Stimulated activated CD4-positive, alpha-beta T cell treated with anti-CD3 and anti-CD28 coated beads, Interleukin-4, amount 100 ng/mL, for 48 hours (primary cell): ENCODE measurements at places on chromosomes 2 and 18.

- DNase-seq, result peak; percentile 73
Measured at GRCh38 chr2:29196792-29197788, 81.9 kb downstream of the CLIP4 start.

- DNase-seq, result peak; percentile 52
Measured at GRCh38 chr2:196750977-196751631, 48.4 kb downstream of the GTF3C3 start.

DNA sequence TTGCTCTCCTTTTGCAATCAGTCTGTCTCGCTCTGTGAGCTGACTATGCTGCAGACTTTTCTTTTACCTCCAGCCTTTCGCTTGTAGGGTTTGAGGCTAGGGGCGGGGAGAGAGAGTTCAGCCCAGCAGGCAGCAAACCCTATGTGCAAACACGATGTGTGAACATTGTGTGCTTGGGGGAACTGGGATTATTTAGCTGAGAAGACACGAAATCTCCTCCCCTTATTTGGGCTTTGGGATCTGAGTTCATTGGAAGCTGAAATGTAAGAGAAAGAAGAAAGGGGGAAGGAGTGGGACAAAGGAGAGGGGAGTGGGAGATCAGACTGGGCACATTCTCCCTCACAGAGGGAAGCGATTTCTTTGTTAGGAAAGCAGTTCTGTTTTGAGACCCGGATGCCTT lies 189.6 kb upstream of the TNP1 start:
- DNase-seq, result no peak

DNA sequence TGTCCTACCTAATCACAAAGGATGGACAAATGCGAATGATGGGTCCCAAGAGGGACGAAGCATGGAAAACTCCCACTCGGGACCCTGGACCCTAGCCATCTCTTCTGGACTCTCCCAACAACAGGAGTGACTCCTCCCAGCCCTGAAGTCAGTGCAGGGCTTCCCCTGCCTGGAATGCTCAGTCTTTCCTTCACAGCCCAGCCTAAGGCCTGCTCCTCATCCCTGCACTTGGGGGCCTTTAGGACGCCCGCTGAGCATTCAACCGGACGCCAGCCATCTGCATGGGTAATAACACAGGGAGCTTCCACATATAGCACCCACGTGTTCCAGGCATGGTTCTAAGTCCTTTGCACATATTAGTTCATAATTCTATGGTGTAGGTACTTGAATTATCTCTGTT lies 237.5 kb downstream of the KLHL29 start:
- no peak for DNase-seq

- no peak for DNase-seq
Measured at GRCh38 chr2:45578056-45578843, 32.8 kb downstream of the SRBD1 start.

DNA sequence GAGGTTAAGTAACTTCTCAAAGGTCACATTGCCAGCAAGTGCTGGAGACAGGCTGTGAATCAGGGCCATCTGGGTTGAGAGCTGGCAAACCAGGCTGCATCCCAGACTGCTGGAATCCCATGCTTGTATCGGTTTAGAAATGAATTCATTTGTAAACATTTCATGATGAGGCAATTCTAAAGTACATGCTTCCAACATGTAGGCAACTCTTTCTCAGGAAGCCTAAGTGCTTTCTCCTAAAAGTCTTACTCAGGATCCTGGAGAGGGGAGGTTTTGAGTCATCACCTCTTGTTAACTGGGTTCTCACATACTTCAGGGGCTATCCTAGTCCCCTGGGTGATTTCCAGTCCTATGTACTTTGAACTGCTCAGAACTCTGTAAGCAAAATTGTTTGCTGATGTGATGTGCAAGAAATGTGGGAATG lies 416.5 kb downstream of the MEIS1 start:
- DNase-seq, result no peak

GRCh38 chr2:60676706-60677330 lies 79.2 kb upstream of the PAPOLG start:
- DNase-seq, result no peak

GRCh38 chr2:176100547-176101140 lies 1.0 kb downstream of the HOXD12 start:
- no peak for DNase-seq

DNA sequence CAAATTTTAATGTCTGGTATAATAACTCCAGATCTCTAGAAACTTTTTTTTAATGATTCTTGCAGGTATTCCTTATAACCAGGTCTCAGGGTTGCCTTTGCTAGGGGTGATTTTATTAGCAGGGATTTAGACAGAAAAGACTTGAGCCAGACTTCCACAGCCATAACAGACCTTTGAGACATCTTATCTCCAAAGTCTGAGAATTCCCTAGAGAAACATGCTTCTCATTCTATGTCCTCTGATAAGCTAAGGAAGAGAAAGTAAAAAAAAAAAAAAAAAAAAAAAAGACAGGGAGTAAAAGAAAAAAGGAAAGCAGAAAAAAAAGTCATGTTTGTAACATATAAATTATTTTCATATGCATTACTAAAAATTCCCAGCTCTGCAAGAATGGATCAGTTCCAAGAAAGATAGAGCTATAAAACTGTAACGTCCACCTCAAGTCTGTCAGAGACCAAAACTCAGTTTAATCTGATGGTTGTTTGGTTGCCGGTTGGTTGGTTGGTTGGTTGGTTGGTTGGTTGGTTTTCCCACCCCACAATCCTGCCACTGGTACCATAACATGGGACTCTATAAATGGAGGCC lies 153.8 kb downstream of the COL6A3 start:
- no peak for DNase-seq

DNA sequence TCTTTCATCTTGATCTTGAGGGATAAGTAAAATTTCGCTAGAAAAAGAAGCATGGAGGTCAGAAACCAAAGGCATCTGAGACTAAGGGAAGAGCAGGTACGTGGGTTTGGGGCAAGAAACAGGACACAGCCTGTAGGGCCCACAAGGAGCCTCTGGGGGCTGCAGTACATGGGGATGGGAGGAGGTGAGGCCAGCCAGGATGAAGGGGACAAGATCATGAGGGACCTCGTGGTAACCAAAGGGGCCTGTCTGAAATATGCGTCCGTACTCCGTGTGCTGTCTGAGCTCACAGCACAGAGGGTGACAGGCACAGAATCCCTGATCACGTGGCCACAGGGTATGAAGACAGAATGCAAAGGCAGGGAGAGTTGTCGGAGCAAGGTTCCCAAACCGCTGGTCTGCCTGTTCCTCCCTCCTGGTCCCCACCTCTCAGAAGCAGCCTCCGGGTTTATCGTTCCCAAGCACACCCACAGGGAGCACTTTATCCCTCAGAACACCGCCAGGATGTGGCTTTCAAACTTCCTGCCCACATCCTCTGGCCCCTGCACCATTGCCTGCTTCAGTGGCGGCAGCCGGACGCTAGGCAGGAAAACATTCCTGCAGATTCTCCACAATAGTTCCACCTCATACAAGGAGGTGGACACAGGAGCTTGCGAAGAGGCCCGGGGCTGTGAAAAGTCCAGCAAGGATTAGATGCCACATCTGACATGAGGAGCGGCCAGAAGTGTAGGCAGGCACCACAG lies 12.0 kb downstream of the TMEM163 start:
- no peak for DNase-seq

- no peak for DNase-seq
Measured at GRCh38 chr2:240358821-240359397, 76.6 kb upstream of the GPC1 start.

GRCh38 chr2:142878031-142878678 lies 691 bp downstream of the KYNU start:
- DNase-seq, result no peak

DNA sequence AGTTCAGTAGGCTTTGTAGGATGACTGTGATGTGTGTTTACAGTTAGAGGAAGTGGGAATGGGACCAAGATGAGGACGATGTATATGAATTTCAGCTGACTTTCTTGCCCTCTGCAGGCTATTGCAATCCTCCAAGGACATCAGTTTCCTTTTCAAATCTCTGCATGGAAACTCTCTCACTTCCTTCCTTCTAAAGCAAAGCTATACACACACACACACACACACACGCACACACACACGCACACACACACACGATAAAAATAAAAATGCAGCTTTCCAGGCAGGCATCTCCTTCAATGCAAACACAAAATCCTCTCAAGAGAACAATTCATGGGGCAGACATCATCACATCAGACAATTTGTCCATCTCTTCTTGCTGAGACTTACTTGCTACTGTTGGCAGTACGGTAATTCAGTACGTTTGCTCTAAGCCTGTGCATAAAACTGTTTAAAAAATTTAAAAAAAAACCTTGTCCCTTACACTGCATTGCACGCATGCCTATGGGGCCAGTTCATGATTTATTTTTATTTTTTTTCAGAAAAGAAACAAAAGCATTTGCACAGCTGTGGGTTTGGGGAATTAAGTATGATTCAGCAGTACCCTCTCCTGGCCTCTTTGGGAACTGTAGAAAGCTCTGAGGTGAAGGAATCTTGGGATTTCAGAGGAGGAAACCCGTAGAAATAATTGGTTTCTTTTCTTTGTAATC lies 27.1 kb upstream of the ICOS start:
- no peak for DNase-seq

GRCh38 chr2:10237392-10238321 lies 65.0 kb upstream of the HPCAL1 start:
- no peak for DNase-seq

- DNase-seq, result no peak
Measured at GRCh38 chr2:38436227-38436664, 59.2 kb upstream of the ATL2 start.

GRCh38 chr2:239015901-239016675 lies 168.2 kb downstream of the TWIST2 start:
- no peak for DNase-seq

DNA sequence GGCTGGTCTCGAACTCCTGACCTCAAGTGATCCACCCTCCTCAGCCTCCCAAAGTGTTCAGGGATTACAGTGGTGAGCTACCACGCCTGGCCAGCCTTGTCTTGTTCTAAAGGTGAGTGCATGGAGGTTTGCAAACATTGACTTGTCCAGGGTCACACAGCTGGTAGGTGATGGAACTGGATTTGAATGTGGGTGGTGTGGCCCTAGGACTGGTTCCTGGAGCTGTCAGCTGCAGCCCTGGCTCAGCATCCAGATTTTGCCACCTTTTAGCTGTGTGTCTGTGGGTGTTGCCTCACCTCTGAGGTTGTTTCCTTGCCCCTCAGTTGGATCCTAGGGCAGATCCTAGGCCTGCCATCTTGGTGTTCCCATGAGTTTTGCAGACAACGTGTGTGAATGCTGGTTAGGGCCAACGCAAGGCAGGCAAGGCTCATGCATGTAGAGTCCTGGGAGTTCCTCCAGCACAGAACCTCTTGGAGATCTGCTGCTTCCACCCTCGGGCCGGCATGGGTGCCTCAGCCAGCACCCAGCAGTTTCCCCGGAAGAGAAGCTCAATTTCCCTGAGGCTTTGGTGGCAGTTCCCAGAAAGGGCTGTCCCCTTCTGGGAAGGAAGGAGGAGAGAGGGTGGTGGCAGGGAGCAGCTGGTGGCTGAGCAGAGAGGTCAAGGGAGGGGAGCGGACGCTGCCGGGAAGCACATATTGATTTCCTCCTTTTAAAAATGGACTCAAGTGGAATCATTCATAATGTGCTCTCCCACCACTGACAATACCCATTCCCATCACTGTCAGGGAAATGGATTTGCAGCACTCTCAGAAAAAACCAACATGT lies 127.6 kb upstream of the HS6ST1 start:
- no peak for DNase-seq

DNA sequence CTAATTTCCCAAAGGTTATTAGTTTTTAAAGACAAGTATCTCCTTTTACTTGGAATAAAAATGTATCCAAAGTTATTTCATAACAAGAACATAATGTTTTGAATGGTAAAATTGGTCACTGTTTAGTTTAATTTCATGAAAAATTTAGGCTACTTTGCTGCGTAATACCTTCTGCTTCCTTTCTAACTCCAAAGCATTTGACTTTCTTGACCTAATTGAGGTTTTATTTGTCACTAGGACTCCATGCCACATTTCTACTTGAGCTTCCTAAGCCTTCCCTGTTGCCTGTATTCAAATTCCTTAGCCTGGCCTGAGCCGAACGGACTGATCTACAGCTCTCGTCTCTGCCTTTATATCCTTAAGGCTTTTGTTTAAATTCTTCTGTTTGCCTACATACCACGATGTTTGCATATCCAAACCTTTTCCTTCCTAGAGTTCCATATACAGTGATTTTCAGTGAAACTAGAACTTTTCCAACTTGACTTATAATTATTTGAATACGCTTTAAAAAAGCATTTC lies 25.1 kb downstream of the ARMC9 start:
- DNase-seq, result no peak

- DNase-seq, result no peak
Measured at GRCh38 chr2:33223856-33224255, 252.6 kb upstream of the RASGRP3 start.

GRCh38 chr2:124333784-124334183 lies 308.7 kb downstream of the CNTNAP5 start:
- DNase-seq, result no peak

DNA sequence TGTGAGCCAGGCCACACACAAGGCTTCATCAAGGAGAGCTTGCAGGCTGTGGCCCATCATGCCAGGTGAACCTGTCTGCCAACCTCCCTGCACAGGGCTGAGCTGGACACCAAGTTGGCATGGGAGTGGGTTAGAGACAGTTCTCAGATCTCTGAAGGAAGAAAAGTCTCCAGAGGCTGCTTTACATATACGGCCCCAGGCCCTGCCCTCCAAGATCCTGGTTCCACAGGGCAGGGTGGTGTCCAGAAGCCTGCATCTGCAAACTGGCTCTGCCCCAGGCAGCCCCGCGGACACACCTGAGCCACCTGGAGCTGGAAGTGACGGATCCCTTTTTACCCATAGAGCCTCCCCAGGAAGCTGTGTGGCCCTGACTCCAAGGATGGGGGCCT lies 24.2 kb upstream of the HES6 start:
- DNase-seq, result no peak

DNA sequence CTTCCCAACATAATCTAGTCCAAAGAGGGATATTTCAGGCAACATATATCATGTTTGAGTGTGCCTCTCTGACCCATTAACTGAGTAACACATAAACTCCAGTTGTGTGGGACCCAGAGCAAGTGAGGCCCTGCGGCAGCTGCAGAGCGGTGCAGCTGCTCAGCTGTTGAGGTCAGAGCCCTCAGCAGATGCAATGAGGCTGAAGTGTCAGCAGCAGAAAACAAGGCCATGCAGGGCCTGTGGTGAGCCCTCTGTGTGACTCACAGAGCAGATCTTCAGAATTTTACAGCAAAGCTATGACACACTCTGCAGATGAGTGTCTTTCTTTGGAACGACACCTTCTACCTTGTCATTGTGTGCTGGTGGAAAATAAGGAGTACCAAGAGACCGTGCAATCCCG lies 168.5 kb downstream of the CBLN2 start:
- DNase-seq, result no peak

- no peak for DNase-seq
Measured at GRCh38 chr2:189213250-189213649, 33.7 kb upstream of the COL5A2 start.
